ENCODE measurements at places on chromosomes 7 and 10.
A peak's percentile ranks its signal among the peaks of the same experiment; 100 is the strongest.

GRCh38 chr10:118764195-118764594 is 9.4 kb upstream of the CACUL1 start:
- DNase-seq = no peak

DNA sequence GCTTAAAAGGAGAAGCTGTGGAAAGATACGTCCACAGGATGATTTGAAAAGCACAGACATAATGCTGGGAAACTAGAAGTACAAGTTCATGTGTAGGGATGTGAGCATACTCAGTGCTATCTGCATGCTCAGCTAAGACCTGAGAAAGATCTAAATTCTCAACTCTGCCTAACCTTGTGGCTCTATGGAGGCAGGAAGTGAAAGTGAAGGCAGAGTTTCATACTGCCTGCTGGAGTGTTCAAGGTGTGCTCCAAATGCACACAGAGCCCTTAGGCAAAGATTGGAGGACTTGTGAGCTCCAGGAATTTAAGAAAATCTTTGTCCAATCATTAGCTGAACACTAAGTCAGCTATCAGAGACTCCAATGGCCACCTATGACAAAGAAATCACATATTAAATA is 190.9 kb downstream of the RNLS start:
- DNase-seq = no peak

- DNase-seq = no peak
These were observed 138.6 kb downstream of the RGS10 start for GRCh38 chr10:119403921-119404320.

DNA sequence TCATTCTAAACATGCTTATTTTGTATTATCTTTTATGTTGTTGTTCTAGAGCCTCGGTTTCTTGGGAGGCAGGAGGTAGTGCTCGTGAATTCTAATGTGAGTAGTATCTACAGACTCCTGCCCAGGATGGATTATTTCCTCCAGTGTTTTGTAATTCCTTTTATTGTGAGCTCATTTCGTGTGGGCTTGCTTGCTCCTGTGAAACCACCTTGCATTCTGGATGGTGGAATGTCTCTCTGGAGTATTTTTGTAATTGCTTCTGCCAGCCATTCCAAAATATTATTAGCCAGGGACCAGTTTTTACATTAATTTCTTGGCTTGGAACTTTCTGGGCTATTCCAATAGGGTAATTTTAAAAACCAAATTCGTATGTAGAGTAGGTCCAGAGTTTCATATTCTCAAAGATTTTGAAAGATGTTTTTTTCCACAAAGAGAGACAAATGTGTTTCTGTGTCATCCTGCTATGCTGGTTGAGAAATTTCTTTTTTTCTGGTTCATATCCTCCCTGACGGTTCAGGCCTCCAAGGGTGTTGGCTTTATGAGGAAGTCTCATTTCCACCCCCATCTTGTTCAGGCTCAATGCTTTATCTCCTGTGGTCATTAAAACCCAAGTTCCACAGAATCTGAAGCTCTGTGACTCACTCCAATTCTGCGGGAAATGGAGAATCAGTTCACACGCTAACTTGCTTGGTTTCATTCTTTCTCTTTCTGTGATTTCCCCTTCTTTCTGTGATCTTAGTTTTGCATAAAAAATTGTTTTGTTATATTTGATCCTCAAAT is 41.7 kb upstream of the CALD1 start:
- no peak for DNase-seq

DNA sequence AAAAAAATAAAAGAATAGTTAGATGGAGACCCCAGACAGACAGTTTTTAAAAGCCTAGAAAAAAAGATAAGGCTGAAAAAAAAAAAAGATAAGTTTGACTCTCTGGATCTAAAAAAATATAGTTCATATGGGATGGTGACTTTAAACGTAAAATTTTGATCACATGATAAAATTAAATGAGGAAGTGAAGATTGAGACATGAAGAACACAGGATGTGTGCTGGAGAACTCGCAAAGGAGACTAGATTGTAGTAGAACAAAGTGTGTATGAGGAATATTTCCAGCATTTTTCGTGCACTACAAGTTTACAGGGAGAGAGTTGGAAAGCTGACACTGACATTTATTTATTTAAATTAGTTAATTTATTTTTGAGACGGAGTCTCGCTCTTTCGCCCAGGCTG is 286.4 kb downstream of the PRPF18 start:
- DNase-seq = no peak

DNA sequence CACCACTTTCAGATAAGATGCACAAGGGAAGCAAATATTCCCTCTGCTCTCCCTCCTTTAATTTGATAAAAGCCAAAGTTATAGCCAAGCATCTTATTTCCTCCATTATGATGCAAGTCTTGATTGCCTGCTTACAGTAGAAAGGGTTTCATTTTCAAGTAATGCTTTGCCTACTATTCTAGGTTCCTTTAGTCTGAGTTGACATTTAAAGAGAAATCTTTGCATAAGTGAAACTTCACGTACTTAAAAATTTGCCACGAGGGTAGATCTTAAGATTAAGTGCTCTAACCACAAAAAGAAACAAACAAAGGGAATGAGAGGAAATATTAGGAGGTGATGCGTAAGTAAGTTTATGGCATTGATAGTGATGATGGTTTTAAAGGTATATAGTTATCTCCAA is 78.1 kb upstream of the VWDE start:
- DNase-seq = no peak

DNA sequence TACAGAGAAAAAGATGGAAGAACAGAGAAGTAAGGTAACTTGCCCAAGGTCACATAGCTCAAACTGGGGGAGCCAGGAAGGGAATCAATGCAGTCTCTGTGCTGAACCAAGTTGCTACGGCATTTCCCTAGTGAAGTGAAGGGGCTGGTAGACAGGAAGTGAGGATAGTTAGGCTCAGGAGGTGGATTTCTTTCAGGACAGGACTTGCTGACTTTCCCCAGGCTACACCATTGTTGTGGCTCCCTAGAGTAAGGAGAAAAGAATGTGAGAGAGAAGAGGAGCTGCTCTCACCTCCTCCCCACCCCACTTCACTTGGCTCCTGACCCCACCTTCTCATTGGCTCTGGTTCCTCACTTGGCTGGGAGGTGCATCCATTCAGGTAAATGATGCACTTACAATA is 316.9 kb downstream of the INHBA start:
- DNase-seq = no peak

- DNase-seq = no peak
These were observed 114.4 kb upstream of the CDK1 start for GRCh38 chr10:60663850-60664249.

DNA sequence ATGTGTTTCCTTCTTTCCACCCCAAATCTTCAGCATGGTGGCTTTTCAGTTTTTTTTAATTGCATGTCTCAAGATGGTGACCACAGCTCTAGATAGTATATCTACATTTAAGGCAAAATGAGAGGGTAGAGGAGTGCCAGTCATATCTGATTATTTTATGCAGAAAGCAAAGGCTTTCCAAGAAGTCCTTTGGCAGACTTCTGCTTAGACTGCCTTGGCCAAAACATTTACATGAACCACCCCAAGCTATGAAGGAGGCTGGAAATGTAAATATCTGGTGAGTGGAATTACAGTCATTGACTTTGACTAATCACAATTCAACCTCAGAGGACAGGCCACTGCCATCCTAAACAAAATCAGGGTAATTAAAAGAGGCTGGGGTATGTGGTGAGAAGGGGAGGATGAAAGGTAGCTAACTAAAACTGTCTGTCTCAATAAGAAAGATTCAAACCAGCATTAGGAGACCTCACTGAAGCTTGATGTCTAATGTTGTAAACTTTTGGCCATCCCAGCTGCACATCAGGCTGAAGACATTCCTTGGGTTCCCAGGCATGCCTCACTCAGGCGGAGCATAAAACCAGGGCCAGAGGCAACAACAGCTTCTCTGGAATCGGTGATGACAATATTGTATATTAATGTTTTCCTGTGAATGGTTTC is 53.4 kb downstream of the PPP1R3C start:
- DNase-seq = no peak

DNA sequence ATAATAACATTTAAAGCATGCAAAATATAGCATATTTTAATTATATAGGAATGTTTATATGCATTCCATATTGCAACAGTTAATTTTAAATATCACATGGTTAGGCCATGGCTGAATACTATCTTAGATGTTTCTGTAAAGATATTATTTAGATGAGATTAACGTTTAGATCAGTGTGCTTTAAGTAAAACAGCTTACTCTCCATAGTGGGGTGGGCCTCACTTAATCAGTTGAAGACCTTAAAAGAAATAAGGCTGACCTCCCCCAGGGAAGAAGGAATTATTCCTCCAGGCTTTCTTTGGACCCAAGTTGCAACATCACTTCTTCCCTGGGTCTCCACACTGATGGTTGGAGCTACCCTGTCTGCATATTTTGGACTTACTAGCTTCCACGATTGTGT is 1246.5 kb downstream of the TYW1 start:
- DNase-seq = no peak

GRCh38 chr10:113993489-113993991 is 50.1 kb upstream of the ADRB1 start:
- peak; percentile 62 for DNase-seq

Measured in right hindlimb (tissue), 1 donor.